Putamen (tissue), 1 donor: ENCODE measurements at places on chromosomes 3 and 15.

GRCh38 chr15:72970933-72971760 lies 81.1 kb upstream of the NEO1 start:
- no peak for DNase-seq

GRCh38 chr3:70833239-70833960 lies 521.0 kb upstream of the MDFIC2 start:
- DNase-seq = no peak

- DNase-seq = no peak
Measured at GRCh38 chr15:88493844-88494243, 26.3 kb downstream of the MRPS11 start.

GRCh38 chr15:100612539-100612938 lies 10.2 kb downstream of the ASB7 start:
- no peak for DNase-seq
